ENCODE measurements at places on chromosomes 3 and 15. TPM values are rescaled to one million over a fixed set of nuclear protein-coding genes. Genes with fewer than 3 reads are reported as not detected.

DNA sequence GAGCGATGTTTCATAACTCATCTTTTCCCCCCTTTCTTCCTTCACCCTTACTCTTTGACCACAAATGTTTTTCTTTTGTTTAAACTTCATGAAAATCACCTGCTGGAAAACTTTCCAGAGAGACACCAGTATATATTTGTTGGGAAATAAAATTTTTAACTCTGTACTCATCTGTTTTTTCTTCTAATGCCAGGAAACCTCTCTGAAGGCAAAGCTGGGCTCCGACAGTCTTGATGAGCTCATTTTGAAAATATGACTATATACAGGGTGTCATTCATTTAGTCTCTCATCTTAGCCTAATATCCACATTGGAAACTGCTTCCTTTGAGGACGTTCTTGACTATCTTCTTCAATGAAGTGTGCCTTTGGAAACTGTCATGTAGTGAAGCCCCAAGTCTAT lies 339.6 kb upstream of the ROBO2 start:
- DNase-seq: no peak

DNA sequence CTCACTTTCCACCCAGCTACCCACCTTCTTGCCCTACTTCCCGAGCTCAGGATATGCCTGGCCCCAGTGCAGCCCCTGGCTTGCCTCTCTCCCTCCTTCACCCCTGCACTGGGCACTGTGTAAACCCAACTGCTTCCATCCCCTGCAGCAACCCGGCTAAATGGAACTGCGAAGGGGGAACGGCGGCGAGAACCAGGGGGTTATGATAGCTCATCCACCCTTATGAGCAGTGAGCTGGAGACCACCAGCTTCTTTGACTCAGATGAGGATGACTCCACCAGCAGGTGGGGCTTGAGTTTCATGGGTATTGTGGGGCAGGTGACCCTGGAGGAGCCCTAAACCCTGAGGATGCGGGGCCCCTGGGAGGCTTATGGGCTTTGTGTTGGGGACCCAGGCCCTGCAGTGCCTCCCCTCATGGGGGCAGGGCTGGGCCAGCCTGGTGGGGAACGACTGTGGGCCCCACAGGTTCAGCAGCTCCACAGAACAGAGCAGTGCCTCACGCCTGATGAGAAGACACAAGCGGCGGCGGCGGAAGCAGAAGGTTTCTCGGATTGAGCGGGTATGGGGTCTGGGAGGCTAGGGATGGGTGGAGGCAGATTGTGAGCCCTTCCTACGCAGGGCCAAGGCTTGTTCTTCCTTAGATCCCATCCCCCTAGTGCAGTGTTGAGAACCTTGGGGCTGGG lies 9.6 kb downstream of the DVL3 start:
- no peak for DNase-seq

DNA sequence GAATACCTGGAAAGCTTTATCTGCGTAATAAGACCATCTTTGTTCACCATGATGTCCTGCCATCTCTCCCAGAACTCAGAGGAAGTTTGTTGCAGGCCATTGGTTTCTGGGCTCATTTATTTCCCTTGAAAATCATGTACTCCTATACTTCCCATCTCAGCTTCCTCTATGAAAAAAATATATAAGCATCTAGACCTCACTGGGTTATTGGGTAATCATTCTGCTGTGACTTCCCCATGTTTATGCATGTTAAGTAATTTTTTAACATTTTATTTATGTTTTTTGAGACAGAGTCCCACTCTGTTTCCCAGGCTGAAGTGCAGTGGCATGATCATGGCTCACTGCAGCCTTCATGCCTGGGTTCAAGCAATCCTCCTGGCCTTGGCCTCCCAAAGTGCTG lies 184.5 kb downstream of the ZPLD1 start:
- no peak for DNase-seq

- no peak for DNase-seq
These were observed 218.6 kb downstream of the THSD4 start for GRCh38 chr15:71333839-71334238.

GRCh38 chr3:117589454-117589853 lies 879.9 kb downstream of the TUSC7 start:
- DNase-seq: no peak

GRCh38 chr3:126129398-126129891 lies 45.5 kb upstream of the SLC41A3 start:
- peak; percentile 94 for DNase-seq

GRCh38 chr15:86197770-86198169 lies 118.1 kb downstream of the AGBL1 start:
- no peak for DNase-seq

- DNase-seq: no peak
These were observed 34.5 kb downstream of the ZBTB11 start for GRCh38 chr3:101642441-101642840.

DNA sequence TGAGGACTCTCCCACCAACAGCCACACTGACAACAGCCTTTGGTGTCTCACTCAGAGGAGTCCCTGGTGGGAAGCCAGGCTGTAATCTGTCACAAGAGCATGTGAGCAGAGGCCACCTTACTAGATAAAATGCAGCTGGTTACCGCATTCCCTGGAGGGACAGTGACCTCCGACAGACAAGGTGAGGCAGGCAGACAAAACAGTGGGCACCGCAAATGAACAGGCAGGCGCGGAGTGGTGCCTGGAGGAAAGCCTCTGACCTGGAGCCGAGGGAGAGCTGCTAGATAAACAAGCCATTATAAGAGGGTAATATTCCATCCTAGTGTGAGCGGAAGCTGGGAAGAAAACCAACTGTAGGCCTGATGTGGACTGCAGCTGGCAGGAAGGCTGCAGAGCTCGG lies 736.4 kb downstream of the FHIT start:
- no peak for DNase-seq

DNA sequence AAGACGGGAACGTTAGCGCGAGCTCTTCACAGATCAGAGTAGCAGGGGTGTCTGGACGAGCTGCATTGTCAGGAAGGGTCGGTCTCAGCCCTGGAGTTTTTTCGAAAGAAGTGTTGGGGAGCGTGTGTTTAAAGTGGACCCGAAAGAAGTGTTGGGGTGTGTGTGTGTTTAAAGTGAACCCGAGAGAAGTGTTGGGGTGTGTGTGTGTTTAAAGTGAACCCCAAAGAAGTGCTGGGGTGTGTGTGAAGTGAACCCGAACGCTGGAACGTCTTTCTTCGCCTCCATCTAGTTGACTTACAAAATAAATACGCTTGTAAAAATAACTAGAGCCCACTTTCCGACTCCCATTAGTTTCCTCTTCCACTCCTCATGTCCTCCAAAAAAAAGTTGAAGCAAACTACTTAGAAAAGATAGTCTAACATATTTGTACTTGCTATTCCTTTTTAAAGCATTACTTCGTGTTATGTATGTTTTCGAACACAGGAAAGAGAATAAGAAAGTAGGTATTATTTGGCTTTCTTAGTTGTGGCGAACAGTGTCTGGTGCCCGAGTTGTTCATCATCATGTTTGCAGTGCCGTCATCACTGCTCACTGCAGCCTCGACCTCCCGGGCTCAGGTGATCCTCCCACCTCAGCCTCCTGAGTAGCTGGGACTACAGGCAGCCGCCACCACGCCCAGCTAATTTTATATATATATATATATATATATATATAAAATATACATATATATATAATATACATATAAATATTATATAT lies 1.0 kb downstream of the LRCH3 start:
- DNase-seq: no peak

DNA sequence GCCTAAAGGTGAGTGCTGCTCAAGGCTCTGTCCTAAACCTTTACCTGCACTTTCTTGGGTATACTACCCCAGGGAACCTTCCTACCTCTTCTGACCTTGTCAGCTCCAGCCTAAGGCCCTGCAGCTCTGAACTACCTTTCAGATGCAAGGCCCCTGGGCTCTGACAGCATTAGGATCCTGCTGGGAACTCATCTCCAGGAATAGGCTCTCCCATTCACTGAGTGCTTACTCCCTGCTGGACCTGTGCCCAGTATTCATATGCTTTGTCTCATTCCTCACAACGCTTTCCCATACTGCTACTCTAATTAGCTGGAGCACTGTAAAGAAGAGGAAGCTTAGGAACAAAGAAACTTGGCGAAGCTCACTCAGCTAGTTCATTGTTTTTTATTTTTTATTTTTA lies 53.8 kb upstream of the RAB6B start:
- peak; percentile 94 for DNase-seq

DNA sequence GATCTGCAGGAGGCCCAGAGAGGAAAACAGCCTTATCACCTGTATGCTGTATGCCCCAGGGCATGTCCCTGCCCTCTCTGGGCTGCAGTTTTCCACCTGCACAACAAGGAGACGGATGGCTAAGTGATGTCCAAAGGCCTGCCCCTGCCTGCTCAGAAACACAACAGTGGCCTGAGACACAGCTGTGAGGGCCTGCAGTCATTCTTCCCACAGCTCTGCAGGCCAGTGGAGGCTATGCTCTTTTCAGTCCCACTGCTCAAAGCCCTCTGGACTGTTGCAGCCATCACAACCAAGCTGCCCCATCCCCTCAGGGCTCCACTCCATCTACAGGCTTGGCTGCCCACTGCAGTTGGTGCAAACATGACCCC lies 5.2 kb upstream of the TBC1D2B start:
- no peak for DNase-seq

GRCh38 chr3:99925584-99926230 lies 108.0 kb downstream of the CMSS1 start:
- peak; percentile 61 for DNase-seq

DNA sequence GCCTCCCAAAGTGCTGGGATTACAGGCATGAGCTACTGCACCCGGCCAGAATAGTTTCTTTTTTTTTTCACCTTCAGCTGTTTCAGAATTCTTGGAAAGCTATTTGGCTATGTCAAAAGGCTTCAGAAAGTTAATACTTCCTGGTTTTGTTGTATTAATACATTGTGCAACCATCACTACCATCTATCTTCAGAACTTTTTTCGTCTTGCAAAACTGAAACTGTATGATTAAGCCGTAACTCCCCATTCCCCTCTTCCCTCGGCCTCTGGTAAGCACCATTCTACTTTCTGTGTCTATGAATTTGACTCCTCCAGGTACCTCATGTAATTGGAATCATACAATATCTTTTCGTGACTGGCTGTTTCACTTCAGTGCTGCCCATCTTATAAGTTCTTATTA lies 5.2 kb upstream of the NOX5 start:
- DNase-seq: no peak

GRCh38 chr15:68526784-68527183 lies 52.0 kb upstream of the CORO2B start:
- no peak for DNase-seq

DNA sequence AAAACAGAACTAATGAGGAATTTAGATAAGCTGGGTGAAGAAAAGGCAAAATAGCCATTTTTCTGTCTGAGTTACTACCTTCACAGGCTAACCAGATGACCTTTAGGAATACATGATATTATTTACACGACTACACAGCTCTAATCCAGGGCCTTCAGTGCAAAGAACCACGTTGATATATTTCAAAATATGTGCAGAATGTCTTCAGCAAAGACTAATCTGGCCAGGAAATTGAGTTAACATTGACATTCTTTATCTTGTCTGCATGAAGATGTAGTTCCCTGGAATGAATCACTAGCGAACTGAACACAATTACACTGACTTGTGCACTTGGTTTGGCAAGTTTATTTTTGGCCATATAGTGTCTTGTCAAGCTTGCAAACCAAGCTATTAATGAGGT lies 41.5 kb downstream of the PDHB start:
- DNase-seq: no peak

DNA sequence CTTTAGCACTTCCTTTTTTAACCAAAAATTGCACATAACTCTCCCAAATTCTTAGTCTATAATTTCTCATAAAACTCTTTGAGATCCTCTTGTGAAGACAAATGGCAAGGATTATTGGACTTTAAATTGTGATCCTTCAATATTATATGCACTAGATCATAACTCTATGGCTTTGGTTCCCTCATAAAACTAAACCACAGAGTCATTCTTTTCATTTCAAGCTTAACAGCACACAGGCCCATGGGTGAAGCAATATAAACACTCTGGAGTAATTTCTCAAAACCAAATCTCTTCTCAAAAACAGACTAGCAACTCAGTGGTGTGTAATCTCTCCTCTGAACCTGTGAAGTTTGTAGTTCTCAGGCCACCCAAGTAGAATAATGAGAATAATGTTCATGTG lies 171.0 kb upstream of the NECTIN3 start:
- no peak for DNase-seq

GRCh38 chr3:12399226-12399625 lies 85.1 kb upstream of the TSEN2 start:
- no peak for DNase-seq

GRCh38 chr3:24351779-24352469 lies 142.7 kb downstream of the THRB start:
- DNase-seq: peak; percentile 54

DNA sequence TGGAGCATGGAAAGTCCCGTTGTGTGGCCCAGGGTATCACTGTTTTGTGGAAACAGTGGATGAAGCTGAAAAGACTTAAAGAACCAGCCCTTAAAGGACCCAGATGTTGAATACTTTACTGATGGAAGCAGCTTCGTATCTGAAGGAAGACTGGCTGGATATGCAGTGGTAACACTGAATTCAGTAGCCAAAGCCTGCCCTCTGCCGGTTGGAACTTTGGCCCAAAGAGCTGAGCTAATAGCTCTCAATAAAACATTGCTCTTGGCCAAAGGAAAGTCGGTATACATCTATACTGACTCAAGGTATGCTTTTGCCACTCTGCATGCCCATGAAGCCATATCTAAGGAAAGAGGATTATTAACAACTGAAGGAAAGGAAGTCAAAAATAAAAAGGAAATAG lies 885.4 kb downstream of the PDCD6IP start:
- DNase-seq: peak; percentile 54

- no peak for DNase-seq
These were observed 50.0 kb downstream of the RAB7A start for GRCh38 chr3:128775906-128776542.

DNA sequence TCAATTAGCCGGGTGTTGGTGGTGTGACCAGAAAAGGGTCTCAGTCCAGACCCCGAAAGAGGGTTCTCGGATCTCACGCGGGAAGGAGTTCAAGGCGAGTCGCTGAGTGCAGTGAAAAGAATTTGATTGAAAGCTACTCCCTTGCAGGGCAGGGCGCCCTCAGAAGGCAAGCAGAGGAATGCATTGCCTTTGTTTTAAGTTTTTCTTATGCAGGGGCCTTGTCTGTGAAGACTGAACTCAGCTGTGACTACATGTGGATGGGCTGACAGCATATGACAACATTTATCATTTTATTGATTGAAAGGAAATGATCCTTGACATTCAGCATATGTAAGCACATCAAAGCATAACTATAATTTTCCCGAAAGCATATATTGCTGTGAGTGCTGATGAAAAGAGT lies 11.8 kb downstream of the CPN2 start:
- no peak for DNase-seq

Gene MNS1
- total RNA-seq: 0.13 TPM

Gene SLC24A5
- total RNA-seq: not detected

Gene CCR3
- total RNA-seq: not detected

Gene MUSTN1
- 0.25 TPM for total RNA-seq

Gene ATP13A4
- total RNA-seq: 0.13 TPM

Gene SLC38A3
- total RNA-seq: under 0.01 TPM

Gene CP
- total RNA-seq: not detected
